Ascending aorta (tissue), 2 donors: ENCODE measurements at places on chromosomes 2 and 18. TPM values are rescaled to one million over a fixed set of nuclear protein-coding genes. Genes with fewer than 3 reads are reported as not detected.

DNA sequence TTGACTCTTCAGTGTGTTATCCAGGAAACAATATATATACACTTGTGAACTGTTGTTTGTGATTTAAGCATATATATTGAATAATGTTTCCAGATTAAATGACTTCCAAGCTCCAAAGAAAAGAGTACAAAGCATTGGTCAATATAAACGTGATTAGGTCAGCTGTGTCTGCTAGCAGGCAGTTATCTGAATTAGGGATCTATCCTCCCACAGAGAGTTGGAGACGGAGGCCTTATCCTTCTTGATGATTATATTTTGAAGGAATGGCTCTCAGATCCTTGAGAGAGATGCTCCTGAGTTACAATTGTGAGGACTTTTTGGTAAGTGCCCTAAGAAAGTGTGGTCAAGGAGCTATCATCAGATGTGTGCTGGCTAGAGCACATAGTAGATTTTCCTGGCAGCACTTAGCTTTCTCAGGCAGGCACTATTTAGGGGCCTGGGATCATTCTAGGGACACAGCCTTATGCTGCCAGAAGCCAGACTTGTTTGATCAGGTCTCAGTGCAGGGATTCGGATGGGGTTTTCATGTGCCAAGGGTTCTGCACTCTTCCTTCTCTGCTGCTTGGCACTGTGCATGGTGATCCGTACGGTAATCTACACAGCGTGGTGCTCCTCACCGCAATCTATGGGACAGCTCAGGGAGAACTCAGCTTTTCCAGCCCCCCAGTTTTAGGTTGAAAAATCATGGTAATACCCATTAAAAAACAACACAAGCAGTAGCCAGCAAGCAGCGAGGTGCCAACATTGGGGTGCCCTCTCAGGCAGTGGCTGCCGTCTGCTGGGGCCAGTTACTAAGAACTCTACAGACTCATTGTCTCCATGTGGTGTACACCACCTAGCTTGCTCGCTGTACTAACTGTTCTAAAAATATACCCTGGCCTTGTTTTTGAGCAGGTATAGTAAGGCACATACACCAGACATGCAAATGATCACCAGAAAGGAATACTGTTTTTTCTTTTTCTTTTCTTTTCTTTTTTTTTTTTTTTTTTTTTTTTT lies 8.0 kb upstream of the ZDBF2 start:
- DNase-seq, result no peak

DNA sequence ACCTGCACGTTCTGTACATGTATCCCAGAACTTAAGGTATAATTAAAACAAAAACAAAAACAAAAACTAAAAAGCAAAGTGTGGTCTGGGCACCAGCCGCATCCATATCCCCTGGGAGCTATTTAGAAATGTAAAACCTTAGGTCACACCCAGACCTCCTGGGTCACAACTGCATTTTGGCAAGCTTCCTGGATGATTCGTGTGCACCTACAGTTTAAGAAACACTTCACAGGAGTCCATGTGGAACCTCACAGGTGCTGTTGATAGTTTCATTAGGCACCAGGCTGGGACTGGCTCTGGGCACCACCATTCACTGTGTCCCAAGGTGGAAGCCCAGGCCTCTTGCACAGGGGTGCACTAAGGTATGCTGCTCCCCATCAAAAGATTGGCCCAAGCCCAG lies 103.6 kb upstream of the BOD1L2 start:
- DNase-seq, result no peak

GRCh38 chr2:192195548-192196418 lies 1.1 kb upstream of the TMEFF2 start:
- peak; percentile 59 for DNase-seq

GRCh38 chr2:20062615-20063545 lies 11.5 kb upstream of the LAPTM4A start:
- DNase-seq, result peak; percentile 90

GRCh38 chr2:236052926-236053821 lies 115.0 kb downstream of the GBX2 start:
- no peak for DNase-seq

- peak; percentile 27 for DNase-seq
These were observed 69.5 kb downstream of the HNRNPLL start for GRCh38 chr2:38533180-38533579.

GRCh38 chr2:149021271-149021719 lies 17.2 kb upstream of the LYPD6B start:
- no peak for DNase-seq

- no peak for DNase-seq
These were observed 80.9 kb downstream of the ZEB2 start for GRCh38 chr2:144438801-144439631.

- no peak for DNase-seq
These were observed 84.4 kb downstream of the TPGS2 start for GRCh38 chr18:36744261-36744876.

DNA sequence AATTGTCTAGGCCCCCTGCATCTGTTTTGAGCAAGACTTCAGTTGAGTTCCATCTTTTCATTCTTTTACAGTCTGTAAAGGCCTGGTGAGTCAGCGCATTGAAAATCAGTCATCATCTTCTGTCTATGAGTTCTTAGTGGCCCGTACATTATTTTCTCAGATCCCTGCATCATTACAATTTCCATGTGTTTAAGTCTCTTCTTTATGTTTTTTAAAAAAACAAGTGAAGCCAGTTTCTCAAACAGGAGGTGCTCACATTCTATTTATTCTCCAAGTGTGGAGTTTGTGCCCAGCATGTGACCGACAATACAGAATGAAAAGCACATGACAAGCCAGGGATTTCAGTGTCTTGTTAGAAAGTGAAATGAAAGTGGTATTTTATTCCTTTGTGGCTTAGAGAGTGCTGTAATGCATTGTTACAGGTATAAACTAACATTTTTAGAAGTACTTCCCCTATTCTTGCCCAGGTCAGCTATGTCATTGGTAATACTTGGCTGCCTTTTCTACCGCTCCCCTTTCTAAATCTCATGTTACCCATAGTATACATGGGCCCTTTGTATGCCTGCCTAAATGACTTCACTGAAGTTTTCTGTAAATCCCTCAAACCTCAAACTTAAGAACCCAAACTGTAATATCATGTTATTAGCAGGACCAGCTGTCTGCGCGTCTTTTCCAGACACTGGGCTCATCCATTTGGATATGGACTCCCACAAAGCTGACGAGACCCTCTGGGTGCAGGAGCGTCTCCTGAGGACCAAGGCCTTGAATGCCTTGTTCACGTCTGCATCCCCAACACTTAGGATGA lies 67.6 kb downstream of the FEZ2 start:
- no peak for DNase-seq

GRCh38 chr2:237572742-237573101 lies 6.3 kb downstream of the PRLH start:
- no peak for DNase-seq

DNA sequence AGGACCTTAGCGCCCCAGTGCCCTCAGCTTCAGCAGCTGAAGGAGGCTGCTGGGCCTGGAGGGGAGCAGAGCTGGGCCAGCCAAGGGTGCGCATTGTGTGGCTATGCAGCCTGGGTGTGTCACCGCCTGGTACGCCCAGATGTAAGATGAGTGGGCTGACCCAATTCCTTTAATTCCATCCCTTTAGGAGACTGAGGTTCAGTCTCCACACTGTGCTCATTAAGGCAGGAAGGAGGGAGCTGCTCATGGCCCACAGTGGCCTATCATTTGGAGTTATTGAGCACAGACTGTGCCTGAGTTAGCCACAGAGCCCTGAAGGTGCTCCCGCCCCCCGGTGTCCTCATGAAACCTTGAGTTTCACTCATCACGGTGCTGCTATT lies 194.1 kb upstream of the GLI2 start:
- no peak for DNase-seq

- DNase-seq, result no peak
These were observed 120.3 kb upstream of the UXS1 start for GRCh38 chr2:106314444-106314843.

DNA sequence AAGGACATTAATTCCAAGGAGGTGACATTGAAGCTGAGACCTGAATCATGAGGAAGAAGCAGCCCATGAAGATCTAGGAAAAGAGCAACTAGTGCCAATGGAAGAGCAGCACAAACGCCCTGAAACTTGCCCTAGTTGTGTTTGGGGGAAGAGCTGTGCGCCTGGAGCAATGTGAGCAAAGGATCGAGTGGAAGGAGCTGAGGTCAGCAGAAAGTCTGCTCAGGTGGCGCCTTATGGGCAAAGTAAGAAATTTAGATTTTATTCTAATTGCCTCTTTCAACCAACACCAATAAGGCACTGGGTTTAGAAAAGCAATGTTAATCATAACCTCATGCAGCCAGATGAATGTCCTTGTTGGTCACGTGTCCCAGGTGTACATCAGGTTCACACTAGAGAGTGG lies 226.0 kb upstream of the THSD7B start:
- no peak for DNase-seq

DNA sequence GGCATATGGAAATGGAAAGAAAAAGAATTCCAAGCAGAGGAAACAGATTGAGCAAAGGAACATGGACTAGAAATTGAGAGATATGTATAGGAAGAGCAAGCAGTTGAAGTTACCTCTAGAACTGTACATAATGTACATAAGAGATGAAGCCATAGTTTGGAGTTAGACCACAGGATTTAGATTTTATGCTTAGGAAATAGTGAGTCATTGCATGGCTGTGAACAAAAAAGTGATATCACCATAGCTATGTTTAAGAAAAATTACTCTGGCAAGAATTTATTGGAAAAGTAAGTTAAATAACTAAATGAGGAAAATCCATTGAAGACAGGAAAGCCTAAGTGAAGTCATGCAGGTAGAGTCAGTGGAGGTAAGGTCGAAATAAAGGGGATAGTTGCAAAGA lies 99.4 kb upstream of the GALNT5 start:
- DNase-seq, result no peak

GRCh38 chr2:50538147-50538546 lies 493.8 kb downstream of the NRXN1 start:
- no peak for DNase-seq

- DNase-seq, result no peak
These were observed 64.7 kb upstream of the TLK1 start for GRCh38 chr2:171225302-171225980.

DNA sequence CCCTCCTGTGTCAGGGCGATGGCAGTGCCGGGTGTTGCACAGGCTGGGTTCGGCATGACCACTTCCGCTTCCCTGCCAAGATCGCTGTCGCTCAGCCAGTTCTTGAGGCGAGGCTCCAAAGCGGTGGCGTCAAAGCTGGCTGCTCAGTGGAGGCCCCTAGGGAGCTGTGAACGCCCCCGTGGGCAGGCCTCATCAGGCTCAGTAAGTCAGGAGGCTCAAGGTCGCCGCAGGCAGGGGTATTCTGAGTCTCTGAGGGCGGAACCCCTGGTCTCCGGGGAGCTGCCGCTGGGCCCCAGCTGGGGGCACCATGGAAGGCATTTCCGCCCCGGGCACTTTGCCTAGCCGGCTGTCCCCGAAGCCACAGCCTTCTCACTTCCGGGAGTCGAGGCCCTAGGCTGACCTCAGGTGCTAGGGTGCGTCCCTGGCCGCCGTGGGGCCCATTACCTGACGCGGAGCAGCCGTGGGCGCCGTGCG lies 210.4 kb downstream of the SOCS6 start:
- DNase-seq, result no peak

GRCh38 chr2:5946225-5947115 lies 254.3 kb downstream of the SOX11 start:
- no peak for DNase-seq

DNA sequence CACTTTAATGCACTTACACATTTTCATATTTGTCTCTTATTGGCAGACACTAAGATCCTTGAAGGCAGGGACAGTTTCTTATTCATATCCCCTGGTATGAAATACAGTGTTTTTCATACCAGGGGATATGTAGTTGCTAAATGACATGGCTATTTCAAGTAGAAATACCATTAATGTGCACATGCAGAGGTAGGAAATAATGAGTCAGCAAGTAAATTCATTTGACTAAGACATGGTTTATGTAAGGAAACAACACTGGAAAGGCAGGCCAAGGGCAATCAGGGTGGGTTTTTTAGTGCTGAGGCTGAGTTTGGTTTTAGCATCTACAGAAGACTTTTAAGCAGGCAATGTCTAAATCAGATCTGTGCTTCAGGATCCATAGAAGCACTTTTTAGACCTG lies 155.9 kb downstream of the WDPCP start:
- no peak for DNase-seq

DNA sequence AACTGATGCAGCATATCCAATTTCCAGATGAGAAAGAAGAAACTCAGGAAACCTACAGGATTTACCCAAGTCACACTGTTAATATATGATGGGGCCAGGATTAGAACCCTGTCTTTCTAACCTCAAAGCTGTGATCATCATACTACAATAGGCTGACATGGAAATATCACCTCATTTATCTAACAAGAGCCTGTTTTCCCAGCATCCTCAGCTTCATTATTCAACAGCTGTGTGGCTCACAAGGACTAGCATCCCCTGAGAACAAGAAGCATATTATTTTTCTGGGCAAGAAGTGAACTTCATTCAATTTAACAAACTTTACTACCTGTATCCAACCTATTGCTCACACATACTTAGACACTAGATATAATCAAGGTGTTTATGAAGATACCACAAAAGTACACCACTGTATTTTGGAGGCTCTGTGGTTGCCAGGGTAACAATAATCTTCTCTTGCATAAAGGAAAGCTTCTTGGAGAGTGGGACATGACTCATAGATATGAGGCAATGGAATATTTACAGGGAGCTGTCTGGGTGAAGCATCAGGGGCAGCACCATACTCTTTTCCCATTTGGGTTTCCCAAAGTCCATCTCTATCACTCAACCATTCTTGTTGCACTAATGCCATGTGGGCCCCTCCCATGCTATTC lies 218.2 kb downstream of the RAD51AP2 start:
- no peak for DNase-seq

The NETO1 gene
- total RNA-seq, result not detected

The ALPI gene
- total RNA-seq, result not detected

The GALNT14 gene
- total RNA-seq, result not detected

The DPP4 gene
- total RNA-seq, result 1.7 TPM

The MCEE gene
- total RNA-seq, result 2.0 TPM

The DCDC2C gene
- 2.4 TPM for total RNA-seq

The UGT1A5 gene
- total RNA-seq, result not detected

The TUBA3E gene
- total RNA-seq, result not detected

The RAD51AP2 gene
- total RNA-seq, result not detected

The ZEB2 gene
- 74.6 TPM for total RNA-seq
